ENCODE measurements at places on chromosomes 12 and 14. TPM values are rescaled to one million over a fixed set of nuclear protein-coding genes. Genes with fewer than 3 reads are reported as not detected.

The STXBP6 gene
- 43.5 TPM for total RNA-seq

The DLK1 gene
- total RNA-seq = 22.7 TPM

The SMCO2 gene
- total RNA-seq = not detected

The XPOT gene
- 24.7 TPM for total RNA-seq

The RHEBL1 gene
- 0.32 TPM for total RNA-seq

The SIRT4 gene
- total RNA-seq = 10.2 TPM

The EFS gene
- total RNA-seq = 3.3 TPM

The CD69 gene
- total RNA-seq = 1.1 TPM

The CISTR gene
- total RNA-seq = 2.4 TPM

The SLC4A8 gene
- total RNA-seq = 0.32 TPM

DNA sequence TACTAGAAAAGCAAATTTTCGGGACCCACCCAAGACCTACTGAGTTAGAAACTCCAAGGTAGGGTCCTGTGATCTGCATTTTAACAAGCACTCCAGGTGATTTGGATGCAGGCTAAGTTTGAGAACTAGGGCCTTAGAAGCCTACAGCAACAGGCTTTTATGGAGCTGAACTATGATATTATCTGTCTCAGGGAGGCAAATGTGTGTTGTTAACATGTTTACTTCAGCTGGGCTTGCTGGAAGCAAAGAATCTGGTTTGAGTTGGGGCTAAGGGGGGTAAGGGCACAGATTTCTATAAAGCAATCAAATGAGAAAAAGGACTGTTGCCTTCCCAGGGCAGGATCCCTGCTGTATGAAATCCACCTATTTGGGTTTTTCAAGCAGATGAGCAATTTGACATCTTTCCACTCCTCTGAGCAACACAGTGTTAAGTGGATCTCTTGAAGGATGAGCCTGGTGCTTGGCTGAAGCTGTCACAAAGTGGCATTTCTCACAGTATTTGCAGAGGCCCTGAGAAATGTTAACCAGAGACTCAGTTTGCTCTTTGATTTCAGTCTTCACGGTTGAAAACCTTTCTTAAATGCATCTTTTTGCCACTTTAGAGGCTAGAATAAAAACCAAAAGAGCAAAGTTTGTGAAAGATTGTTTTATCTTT is 36.2 kb upstream of the SOCS2 start:
- no peak for DNase-seq

- DNase-seq = no peak
Measured at GRCh38 chr12:6112004-6112403, 12.5 kb downstream of the VWF start.

DNA sequence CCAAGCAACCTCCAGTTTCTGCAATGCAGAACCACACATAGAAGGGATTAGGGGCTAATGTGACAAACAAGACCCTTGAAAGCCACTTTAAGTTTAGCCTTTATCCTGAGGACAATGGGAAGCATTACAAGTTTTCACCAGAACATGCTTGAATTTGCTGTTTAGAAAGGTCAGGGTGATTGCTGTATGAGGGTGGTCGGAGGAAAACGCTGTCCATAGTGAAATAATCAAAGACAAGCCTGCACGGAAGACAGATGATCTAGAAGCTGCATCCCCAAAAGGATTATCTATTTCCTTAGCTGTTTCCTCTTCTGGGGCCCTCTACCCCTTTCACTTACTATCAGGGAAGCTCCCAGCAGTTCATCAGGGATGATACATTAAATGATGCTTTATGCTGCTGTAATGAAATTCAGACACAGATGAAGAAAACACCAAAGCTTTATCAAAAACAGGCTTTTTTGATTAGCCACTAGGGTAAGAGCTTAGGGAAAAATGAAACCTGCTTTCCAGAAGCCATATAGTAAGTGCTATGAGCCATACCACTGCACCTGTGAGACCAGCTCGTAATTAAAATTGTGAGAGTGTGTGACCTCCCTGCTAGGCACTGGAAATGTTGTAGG is 6.5 kb downstream of the HAL start:
- DNase-seq = no peak

- DNase-seq = no peak
Measured at GRCh38 chr14:77613201-77613600, 3.2 kb downstream of the SPTLC2 start.

GRCh38 chr14:74261288-74261687 is 22.0 kb downstream of the VSX2 start:
- DNase-seq = peak; percentile 14

- peak; percentile 14 for DNase-seq
Measured at GRCh38 chr12:41189395-41190251, 1.5 kb downstream of the PDZRN4 start.

- DNase-seq = no peak
Measured at GRCh38 chr14:66645716-66646115, 137.8 kb downstream of the GPHN start.

- DNase-seq = no peak
Measured at GRCh38 chr14:78448164-78449094, 278.3 kb downstream of the NRXN3 start.

GRCh38 chr14:51901475-51902024 is 41.1 kb downstream of the GNG2 start:
- no peak for DNase-seq

DNA sequence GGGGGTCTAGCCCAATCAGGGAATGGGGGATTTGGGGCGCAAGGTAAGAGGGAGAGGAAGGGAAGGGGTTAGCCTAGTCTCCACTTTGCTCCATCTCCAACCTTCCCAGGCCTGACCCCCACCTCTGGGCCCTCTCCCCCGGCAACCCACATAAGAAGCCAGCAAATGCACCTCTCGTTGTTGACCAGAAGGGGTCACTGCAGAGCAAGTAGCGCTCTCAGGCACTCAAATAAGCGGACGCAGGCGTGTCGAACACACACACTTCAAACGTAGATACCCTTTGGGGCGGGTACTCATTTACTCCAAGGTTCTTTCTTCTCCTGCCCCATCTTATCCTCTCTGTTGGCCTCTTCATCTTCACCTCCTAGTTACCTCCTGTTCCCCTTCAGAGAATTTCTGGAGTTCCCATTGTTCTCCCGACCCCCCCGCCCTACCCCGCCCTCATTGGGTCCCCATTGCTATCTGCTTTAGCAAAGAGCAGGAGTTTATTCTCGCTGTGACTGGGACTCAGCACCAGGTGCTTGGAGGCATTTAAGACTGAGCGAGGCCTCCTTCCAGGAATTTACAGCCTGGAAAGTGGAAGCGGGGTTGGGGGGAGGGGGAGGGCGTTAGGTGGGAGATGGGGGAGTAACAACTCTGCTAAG is 1.5 kb upstream of the SRRM4 start:
- peak; percentile 40 for DNase-seq

GRCh38 chr14:85190251-85190650 is 339.7 kb upstream of the FLRT2 start:
- DNase-seq = no peak

GRCh38 chr12:46577063-46577776 is 204.6 kb upstream of the SLC38A2 start:
- no peak for DNase-seq

DNA sequence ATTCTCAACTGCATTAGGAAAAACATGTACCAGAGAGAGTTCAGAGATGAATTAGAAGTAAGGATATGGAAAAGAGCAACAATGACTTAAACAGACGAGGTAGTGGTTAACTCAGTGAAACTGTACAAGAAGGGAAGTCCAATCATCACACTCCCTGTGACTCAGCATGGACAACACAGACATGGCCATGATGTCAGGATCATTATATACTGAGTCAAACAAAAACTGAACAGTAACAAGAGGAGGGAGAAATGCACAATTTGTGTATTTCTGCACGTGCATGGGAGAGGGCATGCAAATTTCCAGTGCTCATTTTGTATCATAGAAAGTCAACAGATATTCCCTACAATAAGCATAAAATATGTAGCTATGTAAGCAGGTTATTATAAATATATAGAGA is 1037.8 kb downstream of the BCL11B start:
- no peak for DNase-seq

DNA sequence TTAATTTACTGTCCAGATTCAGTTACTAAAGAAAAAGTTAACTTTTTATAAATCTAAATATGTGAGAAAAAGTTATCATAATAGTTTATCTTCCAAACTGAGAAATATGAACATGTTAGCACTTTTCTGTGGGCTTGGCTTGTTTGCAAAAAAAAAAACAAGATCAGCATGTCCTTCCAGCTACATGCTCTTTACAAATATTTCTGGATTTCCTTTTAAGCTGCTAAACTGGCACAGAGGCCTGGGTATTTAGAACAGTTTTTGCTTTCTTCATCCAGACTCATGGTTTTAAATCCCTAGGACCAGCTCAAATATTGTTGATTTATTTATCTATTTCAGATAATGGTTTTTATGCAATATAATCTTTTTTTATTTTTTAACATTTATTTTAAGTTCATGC is 1444.5 kb upstream of the FLRT2 start:
- no peak for DNase-seq

DNA sequence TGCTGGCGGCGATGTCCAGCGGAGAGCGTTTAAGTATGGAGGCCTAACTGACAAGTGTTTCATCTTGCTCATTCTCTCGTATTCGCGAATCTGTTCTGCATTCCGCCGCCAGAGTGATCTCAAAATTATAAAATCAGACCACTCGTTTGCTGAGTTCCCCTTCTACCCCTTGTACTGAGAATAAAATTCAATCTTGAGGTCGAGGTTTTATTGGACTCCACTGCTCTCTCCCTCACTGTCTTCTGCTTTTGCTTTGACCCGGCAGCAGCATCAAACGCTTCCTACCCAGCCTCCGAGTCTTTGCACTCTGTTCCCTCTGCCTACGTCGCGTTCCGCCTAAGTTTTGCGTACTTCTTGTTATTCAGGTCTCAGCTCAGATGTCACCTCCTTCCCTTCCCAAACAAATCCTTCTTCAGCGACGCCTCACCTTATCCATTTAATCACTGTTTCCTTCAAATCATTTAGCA is 462 bp downstream of the KNTC1 start:
- no peak for DNase-seq

- no peak for DNase-seq
Measured at GRCh38 chr12:946631-947030, 2.9 kb downstream of the RAD52 start.

DNA sequence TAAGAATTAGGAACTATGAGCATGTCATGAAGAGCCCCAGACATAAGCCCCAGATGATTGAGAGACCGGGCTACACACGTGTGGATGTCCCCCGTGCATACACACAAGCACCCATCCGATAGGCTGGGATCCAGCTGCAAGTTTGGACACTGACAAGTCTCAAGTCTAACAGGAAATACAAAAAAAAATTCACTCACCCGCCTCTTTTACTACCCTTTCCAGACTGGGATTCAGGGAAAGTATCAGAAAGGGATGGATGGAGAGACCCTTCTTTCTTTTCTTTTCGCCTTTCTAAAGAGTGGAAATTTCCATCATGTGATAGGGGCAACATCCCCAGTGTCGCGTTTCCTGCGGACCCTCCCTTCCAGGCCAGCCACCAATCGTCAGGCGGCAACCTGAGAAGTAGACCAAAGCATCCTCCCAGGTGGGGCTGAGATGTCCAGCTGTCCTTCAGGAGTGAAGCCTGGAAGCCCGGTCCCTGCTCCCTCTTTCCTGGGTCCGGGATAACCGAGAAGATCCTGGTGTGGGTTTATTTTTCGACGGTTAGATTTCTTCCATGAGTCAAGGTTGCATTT is 6.4 kb upstream of the SLC38A4 start:
- DNase-seq = no peak

GRCh38 chr14:24332268-24332993 is 2.4 kb downstream of the ADCY4 start:
- DNase-seq = peak; percentile 67

- no peak for DNase-seq
Measured at GRCh38 chr14:65419593-65420252, 7.2 kb downstream of the FUT8 start.

GRCh38 chr12:57815177-57816000 is 3.1 kb downstream of the AVIL start:
- DNase-seq = no peak

- DNase-seq = peak; percentile 75
Measured at GRCh38 chr12:26853303-26854030, 20.5 kb upstream of the ITPR2 start.
